ENCODE measurements at places on chromosomes 4 and X.

- no peak for DNase-seq
Observed at GRCh38 chrX:139751053-139751452, 43.1 kb upstream of the MCF2 start.

DNA sequence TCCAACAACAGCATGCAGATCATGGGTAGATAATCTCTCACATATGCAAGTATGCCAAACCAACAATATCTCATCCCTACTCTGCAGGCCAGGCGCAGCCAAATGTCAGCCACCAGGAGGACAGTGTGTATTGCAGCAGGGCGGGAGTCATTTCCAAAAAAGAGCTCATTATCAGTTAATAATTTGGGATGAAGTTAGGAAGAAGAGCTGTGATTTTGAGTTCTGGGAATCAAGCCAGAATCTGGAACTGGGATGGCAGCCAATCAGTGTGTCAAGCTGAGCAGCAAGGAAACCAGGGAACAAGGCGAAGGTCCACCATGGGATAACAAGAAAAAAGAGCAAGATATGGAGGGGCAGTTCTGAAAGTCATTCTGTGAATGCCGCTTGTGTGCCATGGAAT lies 88.2 kb upstream of the CAMK2D start:
- no peak for DNase-seq

DNA sequence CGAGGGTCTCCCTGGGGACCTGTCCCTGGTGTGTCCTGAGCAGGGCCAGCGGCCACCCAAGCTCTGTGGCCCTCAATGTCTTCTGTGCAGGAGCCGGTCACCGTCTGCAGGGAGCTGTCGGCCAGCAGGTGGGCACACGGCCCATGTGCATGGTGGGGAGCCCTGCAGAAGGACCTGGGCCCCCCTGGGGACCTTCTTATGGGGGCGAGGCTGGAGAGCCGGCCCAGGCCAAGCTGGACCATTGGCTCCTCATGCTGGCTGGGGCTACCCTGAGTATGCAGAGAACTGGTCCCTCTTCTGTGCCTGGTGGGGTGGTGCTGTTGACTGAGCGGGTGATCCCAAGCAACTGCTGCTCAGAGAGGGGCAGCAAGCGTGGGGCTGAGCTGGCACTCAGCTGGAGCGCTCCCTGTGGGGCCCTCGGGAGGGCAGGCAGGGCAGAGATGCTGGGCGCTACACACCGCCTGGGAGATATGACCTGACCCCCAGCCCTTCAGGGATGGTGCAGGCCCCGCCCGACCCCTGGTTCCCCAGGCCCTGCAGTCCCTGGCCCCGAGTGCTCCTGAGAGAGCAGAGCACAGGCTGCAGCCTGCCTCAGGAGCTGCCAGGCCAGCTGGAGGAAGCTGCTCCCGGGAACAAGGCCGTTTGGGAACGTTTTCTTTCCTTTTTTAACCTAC lies 14.8 kb downstream of the NAT8L start:
- DNase-seq = no peak

DNA sequence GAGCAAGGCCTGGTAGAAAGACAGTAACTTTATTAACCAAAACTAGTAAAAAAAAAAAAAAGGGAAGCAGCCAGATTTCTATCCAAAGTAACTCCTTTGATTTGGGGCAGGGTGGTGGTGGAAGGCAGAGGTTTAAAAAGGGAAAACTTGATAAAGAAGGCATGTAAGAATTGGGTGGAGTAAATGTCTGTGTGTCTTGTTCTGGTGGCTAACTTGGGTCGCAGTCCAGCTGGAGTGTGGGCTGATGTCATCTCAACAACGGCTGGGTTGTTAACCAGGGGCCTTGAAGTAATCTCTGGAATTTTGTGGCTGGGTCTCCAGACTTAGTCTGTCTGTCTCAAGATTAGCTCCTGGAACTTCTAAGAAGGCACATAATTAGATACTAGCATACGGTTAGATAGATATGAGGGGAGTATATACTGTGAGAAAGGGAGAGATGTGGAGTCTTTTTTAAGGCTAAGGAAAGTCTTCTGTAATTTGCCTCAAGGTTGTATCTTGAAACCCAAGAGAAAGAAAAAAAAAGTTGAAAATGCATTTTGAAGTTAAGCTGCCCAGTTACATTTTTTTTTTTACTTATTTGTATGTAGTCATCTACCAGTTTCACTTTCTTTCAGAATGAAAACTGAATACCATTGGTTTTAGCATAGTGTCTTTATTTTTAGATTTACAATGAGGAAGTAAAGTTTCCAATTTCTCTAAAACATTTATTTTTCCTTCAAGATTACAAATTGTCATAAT lies 48.3 kb downstream of the MTHFD2L start:
- DNase-seq = peak; percentile 86

- DNase-seq = no peak
Observed at GRCh38 chr4:115187136-115187535, 73.7 kb upstream of the NDST4 start.

DNA sequence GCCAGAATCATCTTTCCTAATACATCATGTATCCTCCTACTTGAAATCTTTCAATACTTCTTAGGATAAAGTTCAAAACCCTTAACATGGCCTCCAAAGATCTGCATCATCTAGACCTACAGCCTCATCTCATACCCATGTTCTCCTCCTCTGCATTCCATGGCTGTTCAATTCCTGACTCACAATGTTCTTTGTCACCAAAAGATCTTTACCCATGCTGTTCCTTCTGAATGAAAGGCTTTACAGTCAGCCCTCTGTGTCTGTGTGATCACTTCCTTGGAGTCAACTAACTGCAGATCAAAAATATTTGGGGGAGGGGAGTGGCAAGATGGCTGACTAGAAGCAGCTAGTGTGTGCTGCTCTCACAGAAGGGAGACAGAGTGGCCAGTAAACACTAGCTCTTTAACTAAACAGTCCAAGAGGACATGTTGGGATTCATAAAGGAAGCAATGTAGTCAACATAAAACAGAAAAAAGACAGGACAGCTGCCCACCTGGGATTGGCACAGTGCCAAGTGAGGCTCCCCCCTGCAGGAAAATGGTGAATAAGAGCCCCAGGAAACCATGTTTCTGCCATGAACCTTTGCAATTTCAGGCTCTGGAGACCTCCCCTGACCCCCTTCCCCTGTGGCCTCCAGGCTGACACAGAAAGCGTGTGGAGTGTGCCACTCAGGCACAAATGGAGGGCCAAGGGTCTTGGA lies 31.9 kb downstream of the CBR4 start:
- DNase-seq = no peak

GRCh38 chr4:173490256-173490655 lies 39.8 kb downstream of the HAND2 start:
- peak; percentile 83 for DNase-seq

- DNase-seq = peak; percentile 44
Observed at GRCh38 chr4:92387459-92388069, 83.8 kb downstream of the GRID2 start.

DNA sequence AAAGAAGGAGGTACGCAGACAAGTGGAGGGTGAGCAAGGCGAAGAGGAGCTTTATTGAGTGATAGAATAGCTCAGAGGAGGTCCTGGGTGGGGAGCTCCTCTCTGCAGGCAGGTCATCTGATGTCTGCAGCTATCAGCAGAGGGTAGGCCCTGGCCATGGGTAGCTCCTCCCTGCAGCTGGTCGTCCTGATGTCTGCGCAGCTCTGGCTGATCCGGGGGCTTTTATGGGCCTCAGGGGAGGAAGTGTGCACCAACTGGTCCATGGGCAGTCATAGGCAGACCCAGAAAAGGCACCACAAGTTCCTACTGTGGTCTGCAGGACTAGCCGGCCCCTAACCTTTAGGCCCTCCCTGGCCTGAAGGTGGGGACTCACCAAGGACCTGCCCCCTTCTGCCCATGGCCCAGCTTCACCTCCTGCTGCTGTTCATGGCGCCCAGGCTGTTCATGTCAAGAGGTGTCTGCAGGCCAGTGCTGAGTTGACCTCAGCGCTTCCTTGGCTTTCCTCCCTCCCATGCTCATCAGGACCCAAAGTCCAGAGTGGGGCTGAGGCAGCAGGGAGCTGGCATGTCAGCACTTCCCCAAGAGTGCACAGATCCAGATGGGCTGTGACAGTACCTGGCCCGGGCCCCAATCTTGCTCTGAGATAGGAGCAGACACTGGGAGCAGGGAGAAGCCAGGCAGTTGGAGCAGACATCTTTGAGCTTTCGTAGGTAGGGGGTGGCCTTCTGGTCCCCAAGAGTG lies 46.1 kb downstream of the ARAP2 start:
- no peak for DNase-seq

DNA sequence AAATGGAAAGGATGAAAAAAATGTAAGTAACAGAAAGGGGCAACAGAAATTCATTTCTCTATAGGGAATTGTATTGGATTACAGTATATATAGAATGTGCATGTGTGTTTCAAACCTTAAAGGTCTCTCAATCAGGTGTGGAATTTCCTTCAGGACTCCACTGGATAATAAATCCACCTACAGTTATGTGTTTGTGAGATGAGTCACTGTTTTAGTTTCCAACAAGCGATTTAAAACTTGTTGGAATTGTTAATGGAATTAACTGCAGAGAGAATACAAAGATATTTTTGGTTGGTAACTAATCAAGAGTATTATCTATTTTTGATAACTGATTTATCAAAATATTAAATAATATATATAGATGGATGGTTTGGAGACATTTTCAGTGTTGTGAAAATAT lies 32.8 kb downstream of the CEP44 start:
- DNase-seq = no peak

DNA sequence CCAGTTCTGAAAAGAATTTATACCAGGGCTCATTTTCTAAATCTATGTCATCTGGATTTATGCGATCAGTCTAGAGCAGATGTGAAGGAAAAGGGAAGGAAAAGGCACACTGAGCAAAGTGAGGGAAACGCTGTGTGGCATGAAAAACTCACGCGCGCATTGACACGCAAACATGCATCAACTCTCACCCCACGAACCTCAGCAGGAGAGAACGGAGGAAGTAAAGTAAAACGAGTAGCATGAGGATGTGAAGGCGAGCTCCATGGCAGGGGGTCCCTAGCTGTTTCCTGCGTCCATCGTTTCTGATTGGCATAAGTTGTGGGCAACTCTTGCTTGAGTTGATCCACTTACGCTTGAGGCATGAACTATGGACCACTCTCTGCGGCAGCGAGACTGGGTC lies 102.8 kb upstream of the PDLIM3 start:
- DNase-seq = no peak

GRCh38 chrX:791479-792034 lies 161.0 kb downstream of the SHOX start:
- DNase-seq = no peak

GRCh38 chrX:32520789-32521188 lies 690.6 kb downstream of the DMD start:
- no peak for DNase-seq

GRCh38 chr4:99847362-99847976 lies 30.8 kb downstream of the DAPP1 start:
- peak; percentile 49 for DNase-seq

DNA sequence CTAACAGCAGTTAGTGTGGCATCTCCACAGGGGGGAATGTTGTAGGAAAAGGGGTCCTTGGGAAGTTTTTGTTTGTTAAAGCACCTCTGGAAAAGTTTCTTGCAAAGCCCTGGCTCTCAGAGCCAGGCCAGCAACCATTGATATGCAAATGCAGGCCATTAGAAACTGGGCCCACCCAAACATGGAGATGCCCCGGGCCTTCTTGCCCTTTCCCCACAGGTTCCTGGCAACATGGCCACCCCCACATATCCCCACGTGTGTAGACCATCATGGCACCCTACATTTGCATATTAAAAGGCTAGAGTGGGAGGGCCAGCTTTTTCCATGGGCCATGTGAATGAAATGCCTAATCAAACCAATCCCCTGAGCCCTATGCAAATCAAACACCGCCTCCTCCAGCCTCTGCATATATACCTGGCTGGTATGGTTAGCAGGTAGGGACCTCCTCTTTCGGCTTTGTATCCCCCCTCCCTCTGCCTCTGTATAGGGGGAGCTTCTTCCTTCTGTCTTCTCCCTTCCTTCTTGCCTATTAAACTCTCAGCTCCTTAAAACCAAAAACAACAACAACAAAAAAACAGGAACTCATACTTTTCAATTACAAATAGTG lies 44.0 kb upstream of the ZCCHC13 start:
- no peak for DNase-seq

DNA sequence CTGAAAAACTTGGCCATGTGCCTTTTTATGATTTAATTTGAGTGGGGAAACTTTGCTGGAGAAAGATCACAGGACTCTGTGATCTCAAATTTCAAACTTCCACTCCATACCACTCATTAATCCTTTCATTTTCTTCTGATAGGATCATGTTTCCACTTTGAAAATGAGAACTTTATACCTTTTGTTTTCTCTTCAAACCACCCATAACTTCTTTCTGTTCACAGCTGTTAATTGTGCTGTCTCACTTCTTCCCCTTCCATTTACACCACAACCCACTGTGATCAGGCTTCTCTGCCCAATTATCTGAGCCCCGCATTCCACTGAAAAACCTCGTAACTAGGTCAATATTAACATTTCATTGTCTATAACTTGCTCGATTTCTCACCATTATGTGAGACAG lies 47.0 kb upstream of the ARSJ start:
- no peak for DNase-seq

DNA sequence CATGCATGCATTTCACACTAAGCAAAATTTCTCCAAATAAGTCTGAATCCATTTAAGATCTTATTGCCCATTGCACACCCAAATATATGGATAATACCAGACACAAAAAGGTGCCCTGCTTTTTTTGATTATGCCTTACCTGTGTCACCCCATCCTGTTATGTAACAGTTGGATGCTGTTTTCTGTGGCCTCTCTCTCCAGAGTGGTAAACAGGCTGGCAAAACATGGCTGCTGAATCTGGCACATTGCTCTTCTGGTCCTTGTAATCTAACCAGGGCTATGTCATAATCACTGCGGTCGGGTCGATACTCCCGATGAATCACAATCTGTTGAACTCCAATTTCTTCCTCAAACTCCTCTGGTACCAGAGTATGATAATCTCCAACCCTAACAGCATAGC lies 70.1 kb downstream of the PRSS12 start:
- peak; percentile 61 for DNase-seq

- DNase-seq = no peak
Observed at GRCh38 chrX:41779030-41779564, 55.1 kb downstream of the GPR82 start.

- DNase-seq = no peak
Observed at GRCh38 chr4:83257811-83258210, 26.8 kb downstream of the COQ2 start.
